ENCODE measurements at places on chromosomes 5 and 9.

DNA sequence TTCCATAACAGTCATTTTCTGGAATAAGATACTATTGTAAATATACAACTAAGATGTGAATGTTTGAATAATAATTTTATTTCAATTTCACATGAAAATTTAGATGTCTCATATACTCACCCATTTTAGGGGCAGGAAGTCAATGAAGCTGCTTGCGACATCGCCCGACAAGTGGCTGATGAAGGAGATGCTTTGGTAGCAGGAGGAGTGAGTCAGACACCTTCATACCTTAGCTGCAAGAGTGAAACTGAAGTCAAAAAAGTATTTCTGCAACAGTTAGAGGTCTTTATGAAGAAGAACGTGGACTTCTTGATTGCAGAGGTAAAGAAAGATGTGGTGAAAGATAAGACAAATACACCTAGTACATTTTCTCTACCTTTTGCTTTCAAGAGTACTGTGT lies 8.6 kb downstream of the BHMT start:
- no peak for DNase-seq

GRCh38 chr9:82621447-82621846 lies 441.5 kb downstream of the RASEF start:
- DNase-seq: no peak

DNA sequence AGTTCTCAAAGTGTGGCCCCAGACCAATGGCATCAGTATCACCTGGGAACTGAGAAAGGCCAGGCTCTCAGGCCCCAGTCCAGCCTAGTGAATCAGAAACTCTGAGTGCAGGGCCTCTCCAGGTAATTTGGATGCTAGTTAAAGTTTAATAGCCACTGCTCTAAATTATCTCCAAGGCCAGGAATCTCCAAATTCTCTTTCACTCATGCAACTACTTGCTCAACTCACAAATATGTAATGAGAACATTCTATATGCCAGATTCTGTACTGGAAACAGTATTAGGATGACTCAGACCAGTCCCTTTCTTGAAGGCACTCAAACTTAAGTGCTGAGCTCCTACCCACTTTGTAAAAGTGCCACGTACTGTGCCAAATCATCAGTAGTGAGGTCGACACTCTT lies 84.6 kb downstream of the PAPPA start:
- DNase-seq: no peak

- no peak for DNase-seq
Observed at GRCh38 chr5:88813805-88814575, 69.0 kb downstream of the MEF2C start.

DNA sequence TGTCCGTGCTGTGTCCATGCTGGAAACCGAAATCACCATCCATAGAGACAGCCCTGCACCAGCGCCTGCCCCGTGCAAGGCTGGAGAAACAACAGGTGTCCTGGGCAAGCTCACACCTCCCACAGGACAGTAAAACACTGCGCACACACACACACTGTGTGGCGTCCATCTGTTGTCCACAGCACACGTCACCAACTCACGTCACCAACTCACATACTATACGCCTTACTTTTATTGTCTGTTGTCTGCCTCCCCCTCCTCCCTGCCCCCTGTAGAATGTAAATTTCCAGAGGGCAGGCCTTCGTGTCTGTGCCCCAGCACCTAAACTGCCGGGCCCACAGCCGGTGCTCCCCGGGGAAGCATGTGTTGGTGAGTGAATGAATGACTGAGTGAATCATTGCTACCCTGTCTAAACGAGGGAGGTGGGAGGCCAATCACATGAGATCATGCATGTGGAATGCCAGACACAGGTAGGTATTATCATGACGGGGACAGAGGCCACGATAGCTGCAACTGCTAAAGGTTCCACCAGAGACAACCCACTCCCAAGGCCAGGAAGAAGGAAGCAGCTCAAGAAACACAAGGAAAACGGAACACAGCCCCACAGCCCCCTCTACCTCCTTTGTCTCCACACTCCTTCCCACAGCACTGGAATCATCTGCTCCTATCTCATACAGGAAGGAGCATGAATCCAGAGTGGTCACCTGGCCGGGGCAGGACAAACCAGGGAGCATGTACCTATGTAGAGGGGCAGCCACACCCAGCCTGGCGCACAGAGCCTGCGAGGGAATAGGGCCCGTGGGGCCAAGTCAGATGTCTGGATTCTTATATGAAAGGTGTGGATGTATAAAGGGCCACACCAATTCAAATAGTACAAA lies 41.9 kb downstream of the STK10 start:
- DNase-seq: no peak

GRCh38 chr5:141958113-141958512 lies at the start of gene PCDH12:
Gene PCDH12, minus strand, starts transcription at chr5:141958202. Its CDS starts 351 bp downstream, at chr5:141957851.
- no peak for DNase-seq

DNA sequence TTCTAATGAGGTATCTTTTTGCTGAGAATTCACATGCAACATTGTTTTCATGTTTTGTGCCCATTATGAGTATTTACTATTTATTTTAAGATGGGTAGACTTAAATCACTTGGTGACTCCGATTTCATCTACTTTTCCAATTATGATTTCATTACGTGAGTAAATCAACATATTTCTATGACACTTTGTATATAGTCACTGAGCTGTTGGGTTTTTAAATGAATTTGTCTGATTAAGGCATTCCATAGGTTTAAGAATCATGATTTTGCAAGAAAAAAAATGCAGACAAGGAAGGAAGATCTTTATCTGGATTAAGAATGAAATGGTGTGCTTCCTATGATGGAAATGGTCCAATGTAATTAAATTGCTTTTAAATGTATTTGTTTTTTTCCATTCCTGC lies 661.9 kb downstream of the ANXA1 start:
- no peak for DNase-seq

DNA sequence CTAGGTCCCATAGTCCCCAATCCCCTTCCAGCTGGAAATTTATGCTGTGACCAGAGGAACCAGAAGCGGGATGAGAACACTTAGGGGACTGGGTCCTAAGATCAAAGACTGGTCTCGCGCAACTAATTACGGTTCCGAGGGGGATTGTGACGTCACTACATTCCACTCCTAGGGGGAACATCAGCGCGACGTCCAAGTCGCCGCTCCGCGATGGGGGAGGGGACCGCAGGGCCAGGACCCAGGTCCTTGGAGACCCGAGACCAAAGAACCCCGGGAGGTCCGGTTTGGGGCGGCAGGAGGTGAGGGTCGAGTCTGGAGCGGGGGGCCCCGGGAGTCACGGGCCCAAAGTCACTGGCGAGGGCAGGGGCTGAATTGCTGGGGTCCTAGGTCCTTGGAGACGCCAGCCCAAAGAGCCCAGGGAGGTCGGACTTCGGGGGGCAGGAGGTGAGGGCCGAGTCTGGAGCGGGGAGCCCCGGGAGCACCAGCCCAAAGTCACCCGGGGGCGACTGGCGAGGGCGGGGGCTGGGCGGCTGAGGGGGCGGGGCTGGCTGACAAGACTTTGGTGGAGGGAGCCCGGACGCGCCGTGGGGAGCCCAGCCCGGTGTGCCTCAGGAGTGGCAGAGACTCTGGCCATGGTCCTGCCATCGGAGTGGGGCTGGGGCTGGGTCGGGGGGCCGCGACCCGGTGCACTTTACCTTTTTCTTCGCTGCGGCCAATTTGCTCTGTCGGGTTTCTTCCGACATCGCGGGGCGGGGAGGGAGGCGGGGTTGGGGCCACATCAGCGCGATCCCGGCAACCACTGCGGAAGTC lies at the start of gene GOLGA2:
TSS of gene GOLGA2 (minus strand) at position 810 of the 810 bp plus-strand sequence. CDS start at position 779, 31 bp downstream.
- DNase-seq: no peak

DNA sequence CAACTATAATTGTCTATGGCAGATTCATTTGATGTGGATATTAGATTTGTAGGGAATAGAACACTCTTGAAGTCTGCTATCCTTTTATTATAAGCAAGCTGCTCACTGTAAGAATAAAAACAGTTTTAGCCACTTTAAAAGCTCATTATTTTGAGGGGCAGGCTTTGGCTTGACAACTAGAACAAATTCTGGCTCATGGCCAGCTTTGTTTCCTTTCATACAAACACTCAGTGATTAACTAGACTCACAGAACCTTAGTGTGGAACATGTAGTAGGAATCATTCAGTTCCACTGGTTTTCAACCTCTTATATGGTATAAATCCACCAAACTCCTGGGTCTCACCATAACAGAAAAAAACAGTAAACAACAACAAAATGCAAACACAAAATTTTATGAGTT lies 27.4 kb upstream of the CEP120 start:
- no peak for DNase-seq

DNA sequence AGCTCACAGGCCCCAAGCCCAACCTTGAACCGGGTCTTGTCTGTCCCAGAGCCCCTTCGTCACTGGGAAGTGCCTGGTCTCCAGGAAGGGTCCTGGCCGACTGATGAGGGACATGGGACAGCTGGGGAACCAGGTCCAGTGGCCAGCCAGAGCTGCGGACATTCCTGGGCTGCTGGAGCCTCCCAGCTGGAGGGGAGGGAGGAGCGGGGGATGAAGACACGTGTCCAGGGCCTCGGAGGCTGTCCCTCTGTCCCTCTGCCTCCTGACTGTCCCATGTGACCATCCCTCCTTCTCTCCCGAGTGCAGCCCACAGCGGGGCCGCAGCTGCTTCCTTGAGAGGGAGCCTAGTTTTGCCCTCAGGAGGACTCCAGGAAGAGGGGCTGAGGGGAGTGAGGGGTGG lies 41.7 kb upstream of the UBAC1 start:
- DNase-seq: no peak

GRCh38 chr5:131795879-131796792 lies 681 bp downstream of the FNIP1 start:
- DNase-seq: no peak

DNA sequence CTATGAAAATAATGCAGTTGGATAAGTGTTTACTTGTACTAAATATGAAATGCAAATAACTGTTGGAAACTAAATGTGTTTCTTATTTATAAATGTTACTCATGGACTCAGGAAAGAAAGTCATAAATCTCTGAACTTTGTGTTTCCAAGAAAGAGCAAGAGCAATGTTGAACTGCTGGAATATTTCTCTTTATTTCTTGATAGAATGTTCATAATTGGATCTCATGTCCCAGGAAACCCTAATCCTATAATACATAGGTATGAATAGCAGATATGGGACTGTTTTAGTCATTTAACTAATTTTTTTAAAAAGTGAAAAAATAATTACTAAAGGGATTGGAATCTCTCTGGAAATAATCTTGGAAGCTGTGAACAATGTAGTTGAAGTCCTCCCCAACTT lies 245.0 kb upstream of the ACTBL2 start:
- DNase-seq: no peak

DNA sequence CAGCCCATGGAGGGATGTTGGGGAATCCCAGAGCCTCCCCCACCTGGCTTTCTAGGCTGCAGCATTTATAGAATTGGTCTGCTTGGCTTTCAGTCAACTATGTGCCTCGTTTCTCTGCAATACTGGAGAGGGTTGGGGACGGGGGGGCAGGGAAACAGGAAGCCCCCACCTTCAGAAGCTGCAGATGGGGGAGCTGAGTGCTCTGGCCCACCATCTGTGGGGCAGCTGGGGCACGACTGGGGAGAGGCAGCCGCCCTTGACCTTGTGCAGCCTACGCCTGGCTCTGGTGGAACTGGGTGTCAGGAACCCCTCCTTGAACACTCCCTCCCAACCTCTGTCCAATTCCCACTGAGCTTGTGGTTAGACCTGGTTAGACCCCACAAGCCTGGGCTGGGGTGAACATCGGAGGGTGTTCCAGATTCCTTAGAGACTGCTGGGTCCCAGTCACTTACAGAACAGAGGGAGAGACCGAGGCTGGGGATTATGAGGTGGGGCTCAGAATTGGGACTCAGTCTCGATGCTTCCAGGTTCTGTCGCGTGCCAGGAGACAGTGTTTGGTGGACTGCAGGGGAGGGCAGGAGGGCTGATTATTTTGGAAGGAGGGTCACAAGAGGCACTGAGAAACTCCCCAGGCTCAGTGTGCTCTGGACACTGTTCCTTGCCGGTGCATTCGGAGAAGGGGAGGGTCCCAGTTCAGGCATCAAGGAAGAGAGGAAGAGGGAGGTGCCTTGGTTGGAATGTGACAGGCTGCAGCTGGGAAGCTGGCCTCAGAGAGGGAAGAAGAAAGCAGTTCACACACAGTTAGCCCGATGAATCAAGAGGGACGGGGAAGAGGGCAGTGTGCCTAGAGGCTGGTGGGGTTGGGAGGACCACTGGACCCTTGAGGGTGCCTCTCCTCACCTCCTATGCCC lies 25.6 kb downstream of the COL27A1 start:
- DNase-seq: no peak

DNA sequence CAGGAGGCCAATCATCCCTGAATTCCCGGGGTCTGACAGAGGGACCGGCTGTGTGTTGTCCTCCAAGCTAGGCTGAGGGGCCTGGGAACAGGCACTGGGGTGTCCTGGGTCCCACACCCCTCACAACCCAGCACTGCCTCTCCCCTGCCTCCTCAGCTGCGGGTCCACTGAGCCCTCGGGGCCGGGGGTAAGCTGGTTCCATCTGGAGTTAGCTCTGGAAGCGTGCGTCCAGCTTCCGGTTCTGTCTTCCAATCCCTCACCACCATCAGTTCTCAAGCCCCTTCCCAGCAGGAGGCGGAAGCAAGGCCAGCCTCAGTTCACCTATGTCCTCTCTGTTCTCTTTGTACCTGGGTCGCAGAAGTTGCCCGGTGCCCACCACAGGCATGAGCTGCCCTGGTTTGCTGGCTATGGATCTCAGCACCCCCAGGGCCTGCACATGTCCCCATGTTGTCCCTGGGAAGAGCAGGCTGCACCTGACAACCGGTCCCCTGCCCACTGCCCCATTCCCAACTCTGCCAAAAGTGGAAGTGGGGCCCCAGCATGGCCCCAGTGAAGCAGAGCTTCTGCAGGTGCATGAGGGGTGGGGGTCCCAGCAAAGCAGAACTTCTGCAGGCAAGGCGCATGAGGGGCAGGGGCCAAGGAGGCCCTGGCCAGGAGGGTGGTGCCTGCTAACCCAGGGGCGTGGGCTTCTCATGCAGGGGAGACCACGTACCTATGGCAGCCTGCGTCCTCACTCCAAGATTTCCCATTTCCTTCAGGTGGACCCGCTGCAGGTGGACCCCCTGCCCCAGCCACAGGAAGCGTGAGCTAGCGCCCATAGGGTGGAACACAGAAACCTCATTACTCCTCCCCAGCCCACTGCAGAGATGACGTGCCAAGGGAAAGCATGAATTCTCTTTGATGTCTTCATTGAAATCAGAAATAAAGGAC lies 111.9 kb downstream of the ZNF354C start:
- DNase-seq: no peak

DNA sequence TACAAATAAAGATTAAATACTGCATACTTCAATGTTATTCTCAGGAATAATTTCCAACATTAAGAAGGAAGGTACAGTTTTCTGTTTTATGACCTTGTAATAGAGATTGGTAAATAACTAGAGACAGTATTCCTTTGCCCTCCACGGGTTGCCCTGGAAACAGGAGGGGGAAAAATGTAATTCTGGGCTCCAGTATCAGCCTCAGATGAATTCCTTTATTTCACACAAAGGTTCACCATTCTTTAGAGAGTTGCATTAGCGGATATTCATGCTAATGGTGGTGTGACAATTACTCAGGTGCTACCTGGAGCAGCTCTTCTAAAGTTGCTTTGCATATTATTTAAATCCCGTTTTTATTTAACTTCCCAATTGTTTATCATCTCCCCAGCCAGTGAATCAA lies 42.6 kb downstream of the CETN3 start:
- DNase-seq: no peak

Measured in cortex of kidney (tissue), 1 donor.